ENCODE measurements at places on chromosomes 5 and 9.

- DNase-seq = no peak
These were observed 288.1 kb downstream of the GABRB2 start for GRCh38 chr5:161258438-161258837.

DNA sequence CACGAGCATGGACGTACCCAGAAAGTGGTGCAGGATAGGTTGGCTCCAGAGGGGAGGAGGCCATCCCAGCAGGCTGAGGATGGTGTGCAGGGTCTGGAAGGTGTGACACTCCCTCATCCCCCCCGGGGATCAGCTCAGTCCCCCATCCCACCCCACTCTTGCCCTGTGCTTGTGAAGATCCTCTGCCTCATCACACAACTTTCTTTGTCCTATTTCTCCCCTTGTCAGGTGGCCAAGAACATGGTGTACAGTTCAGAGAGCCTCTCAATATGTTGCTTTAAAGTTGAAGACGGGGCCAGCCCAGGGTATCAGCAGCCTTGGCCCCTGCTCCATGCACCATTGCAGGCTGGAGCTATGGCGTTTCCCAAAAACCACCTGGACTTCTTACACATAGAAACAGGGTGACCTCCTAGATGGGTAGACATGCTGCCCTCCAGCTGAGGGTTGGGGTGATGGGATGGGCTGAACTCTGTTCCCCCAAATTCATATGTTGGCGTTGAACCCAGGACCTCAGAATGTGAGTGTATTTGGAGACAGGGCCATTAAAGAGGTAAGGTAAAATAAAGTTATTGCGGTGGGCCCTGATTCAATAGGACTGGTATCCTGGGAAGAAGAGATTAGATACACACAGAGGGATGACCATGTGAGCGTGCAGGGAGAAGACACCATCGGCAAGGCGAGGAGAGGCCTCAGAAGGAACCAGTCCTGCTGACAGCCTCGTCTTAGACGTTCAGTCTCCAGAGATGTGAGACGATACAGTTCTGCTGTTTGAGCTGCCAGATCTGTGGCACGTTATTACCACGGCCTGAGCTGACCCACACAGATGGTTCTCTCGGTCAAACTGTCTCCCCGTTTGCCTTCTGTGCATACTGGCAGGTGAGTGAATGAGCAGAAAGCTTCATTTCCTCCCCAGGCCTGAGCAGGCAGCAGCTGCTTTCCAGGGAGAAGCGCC, 272.5 kb downstream of the GADD45G start:
- DNase-seq = no peak

- DNase-seq = no peak
These were observed 188.6 kb upstream of the ZNF608 start for GRCh38 chr5:124935065-124935464.

DNA sequence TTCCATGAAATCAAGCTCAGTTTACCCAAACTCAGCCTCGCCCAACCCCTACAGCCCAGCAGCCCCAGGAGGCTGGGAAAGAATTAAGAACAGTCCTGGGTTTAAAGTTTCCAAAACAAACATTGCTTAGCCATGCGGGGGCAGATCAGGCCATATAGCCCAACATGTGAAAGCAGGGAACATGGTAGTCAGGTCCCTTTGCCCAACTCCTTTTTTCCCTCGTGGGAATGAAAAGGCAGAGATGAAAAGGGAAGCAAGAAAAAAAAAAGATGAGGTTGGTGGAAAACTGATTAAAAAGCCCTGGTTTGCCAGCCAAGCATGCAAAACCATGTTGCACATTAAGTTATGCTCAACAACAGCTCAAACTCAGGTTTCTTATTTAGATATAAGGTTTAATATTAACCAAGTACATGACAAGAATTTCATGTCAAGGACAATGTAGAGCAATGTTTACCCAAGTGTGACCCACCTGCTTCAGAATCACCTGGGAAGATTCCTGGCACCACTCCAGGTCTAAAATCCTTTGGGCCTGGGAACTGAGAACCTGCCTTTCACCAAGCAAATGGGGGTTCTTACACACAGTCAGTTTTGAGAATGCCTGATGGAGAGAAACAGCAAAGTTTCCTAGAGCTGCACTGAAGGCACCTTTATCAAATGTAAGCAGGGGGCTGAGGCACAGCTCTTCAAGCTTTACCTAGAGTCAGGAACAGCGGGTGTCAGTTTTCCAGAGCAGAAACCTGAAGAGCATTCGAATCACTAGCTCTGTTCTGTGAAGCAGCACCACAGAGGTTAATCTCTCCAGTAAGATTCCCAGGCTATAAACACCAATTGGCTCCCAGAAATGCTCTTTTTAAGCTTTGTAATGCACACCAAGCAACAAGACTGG, 1.7 kb downstream of the FREM1 start:
- DNase-seq = no peak

DNA sequence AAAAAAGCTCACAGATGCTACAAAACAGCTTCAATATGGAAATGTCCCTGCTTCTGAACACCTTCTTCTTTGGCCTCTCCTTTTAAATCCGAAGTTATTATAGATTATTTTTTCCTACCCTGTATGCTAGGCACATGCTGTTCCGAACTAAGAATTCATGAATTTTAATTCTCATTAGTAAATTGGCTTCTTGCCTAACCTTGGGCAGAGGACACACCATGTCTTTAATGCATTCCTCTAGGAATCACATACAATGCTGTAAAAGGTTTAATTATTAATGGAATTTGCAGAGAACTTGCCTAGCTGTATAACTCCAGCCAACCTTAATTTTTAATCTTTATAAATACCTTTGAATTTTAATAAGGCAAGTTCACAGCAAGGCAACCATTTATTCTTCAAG, 234.4 kb downstream of the NTRK2 start:
- no peak for DNase-seq

DNA sequence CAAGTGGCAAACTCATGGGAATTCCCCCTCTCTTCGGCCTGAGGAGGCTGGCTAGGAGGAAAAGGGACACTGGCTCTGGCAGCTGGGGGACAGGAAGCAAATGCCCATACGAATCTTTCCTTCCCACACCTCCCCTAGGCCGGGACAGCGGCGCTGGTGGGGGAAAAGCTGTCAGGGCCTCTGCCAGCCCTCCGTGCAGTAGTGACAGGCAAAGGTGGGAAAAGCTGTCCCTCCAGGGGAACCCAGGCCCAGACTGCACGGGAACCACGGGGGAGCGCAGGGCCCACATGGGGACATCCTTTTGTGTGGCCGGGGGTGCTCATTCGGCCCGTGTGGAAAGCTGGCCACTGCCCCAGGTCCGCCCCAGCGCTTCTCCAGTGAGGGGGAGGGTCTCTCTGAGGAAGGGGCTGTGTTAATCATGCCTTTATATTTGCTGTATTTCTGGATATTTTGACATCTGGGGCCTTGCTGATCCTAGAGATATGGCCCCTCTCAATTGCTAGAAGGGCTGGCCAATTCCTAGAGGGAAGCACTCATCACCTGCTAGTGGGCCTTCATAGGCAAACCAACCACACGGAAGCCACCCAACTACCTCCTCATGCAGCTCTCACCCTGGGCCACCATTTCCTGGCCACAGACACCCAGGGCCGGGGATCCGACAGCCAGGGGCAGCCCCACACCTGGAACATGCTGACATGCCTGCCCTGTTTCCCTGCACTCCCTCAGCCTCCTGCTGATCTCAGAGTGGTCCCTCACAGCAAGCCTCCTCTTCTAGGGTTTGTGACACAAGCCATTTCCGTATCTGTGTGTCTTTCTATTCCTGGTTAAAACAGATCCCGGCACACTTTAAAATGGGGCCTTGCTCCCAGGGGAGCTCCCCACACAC, 138.8 kb downstream of the ROR2 start:
- no peak for DNase-seq

- no peak for DNase-seq
These were observed 144.7 kb upstream of the MPDZ start for GRCh38 chr9:13424204-13424603.

DNA sequence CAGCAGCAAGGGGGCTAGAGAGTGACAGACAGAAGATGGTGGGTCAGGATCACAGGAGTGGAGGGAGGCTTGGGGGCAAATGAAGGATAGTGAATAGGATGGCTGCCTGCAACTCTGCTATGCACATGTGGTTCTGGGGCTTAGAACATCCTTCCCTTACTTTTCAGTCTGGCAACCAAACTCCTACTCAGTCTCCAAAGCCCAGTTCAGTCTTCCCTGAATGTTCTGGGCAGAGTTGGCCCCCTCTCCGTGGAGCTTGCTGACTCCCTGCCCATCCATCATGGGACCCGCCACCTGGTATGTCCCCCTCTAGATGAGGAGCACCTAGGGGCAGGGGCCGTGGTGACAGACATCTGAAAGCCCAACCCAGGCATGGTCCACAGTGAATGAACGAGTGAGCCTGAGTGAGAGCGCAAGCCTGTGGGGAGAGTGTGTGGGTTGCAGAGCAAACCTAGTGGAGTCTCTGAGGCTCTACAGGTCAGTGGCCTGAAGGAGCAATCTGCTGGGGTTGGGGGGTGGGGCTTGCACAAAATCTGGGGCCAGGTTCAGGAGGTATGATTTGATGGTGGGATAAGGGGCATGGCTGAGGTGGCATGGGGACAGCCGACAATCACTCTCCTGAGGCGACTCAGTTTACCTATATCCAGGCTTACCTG, 180.6 kb downstream of the FGF18 start:
- no peak for DNase-seq

DNA sequence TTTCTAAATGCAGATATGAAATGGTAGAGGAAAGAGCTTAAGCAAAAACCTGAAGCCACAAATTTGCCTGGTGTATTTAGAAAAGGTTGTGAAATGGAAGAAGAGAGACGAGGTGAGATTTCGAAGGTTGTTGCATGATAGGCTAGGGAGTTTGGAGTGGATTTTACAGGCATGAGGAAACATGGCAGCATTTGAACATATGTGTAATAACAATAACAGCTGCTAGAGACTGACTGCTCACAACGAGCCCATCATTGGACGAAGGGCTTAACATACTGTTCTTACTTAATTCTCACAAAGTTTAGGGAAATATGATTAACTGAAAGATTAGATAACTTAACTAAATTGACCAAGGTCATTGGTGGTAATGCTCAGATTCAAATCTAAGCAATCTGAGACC, 108.1 kb downstream of the JAKMIP2 start:
- no peak for DNase-seq

DNA sequence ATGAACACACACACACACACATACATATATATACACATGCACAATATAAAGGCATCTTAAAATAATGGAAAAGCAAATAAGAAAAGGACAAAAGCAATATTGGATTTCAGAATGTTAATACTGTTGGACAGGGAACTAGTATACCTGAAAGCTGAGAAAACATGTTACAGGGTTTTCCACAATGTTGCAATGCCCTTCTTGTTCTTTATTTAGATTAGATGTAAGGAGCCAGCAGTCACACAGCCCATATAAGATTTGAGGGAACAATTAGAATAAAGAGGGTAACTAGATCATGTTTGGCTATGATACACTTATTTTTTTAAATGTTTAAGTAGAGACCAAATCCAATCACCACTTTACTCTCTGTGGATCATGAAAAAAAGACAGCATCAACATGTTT, 61.7 kb downstream of the SH3TC2 start:
- no peak for DNase-seq

DNA sequence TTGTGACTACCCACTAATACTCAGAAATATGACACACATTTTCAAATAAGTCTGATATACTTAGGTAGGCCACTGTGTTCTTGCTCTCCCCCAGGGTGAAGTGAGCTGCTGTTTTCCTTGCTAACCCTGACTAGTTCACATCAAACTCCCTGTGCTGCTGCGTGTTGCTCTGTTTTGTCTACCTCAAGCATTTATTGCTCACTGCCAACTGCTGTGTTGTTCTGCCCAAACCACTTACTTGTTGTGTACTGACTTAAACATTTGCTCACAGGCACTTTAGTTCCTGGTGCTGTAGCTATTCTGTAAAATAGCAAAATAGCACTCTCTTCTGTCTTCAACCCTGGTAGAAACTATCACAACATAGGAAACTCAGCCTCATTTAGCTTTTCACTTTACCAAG, 255.7 kb downstream of the HCN1 start:
- DNase-seq = no peak

DNA sequence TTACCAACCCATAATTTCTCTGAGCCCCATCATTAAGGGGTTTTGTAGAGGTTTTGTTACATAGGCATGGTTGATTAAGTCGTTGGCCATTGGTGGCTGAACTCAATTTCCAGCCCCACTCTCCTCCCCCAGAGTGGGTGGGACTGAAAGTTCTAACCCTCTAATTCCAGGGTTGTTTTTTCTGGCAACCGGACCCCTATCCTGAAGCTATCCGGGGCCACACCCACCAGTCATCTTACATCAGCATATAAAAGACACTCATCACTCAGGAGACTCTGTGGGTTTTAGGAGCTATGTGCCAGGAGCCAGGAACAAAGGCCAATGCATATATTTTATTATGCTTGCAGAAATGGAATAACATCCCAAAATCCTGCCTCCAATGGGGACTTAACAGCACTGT, 186.0 kb downstream of the NXNL2 start:
- DNase-seq = no peak

- no peak for DNase-seq
These were observed 8.0 kb downstream of the DELE1 start for GRCh38 chr5:141931694-141932093.

GRCh38 chr5:180607861-180608571, 16.7 kb upstream of the SCGB3A1 start:
- DNase-seq = no peak

- no peak for DNase-seq
These were observed 4.3 kb downstream of the CCL19 start for GRCh38 chr9:34686732-34687131.

- DNase-seq = no peak
These were observed 19.7 kb downstream of the CPEB4 start for GRCh38 chr5:173907686-173908371.

GRCh38 chr5:157817387-157817702, 41.6 kb downstream of the CLINT1 start:
- DNase-seq = no peak

- no peak for DNase-seq
These were observed 53.5 kb upstream of the TJP2 start for GRCh38 chr9:69120380-69121154.

DNA sequence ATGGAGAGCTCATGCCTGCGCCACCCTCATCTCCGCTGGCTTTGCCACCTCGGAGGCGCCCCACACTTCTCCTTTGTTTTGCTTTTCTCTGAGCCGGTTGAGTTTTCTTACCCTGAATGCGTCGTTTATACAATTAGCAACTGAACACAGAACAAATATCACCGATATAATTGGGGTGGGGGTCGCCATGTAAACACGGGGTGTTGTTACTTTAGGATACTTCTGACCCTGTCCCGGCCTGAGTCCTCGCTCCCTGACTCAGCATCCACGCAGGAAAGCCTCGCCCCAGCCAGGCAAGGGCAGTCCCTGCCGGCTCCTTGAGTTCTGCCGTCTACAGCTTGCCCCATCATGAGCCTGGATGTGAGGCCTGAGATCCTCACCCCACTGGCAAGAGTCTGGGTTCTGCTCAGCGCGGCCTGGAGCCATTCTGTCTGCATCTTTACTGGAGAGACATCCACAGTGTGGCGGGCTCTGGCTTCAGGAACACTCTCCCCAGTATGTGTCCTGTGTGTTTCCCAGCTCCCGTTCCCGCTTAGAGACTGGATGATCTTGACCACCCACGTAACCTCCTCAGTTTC, 5.5 kb downstream of the NKX2-5 start:
- no peak for DNase-seq

GRCh38 chr9:135400496-135400895, 79.1 kb upstream of the PPP1R26 start:
- DNase-seq = no peak

All from stimulated activated CD4-positive, alpha-beta T cell treated with anti-CD3 and anti-CD28 coated beads, Interleukin-1b, Interleukin-23, amount 100 ng/mL, for 1 hour (primary cell).